ENCODE measurements at places on chromosomes 3 and 15.

DNA sequence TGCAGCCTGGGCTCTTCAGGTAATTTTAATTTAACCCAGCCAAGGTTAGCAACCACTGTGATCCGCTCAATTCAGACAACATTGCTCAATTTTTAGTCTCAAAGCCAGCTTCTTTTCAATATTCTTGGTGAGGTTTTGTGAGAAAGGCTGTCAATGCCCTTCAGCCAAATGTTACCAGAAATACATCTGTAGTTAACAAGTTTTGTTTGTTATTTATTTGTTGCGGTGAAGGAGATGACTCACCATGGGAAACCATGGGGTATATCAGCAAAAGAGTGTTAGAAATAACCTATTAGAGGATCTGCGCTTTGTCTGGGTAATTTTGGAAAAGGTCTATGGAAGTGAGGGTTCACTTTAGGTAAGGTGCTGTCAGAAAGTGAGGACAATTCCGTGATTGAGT, 5.0 kb downstream of the SLC9C1 start:
- DNase-seq: no peak

- DNase-seq: no peak
Observed at GRCh38 chr15:67181221-67181639, 73.2 kb downstream of the AAGAB start.

- no peak for DNase-seq
Observed at GRCh38 chr15:65329984-65330735, 25.7 kb downstream of the RNU5B-1 start.

GRCh38 chr3:192929146-192929545, 11.5 kb upstream of the MB21D2 start:
- no peak for DNase-seq

DNA sequence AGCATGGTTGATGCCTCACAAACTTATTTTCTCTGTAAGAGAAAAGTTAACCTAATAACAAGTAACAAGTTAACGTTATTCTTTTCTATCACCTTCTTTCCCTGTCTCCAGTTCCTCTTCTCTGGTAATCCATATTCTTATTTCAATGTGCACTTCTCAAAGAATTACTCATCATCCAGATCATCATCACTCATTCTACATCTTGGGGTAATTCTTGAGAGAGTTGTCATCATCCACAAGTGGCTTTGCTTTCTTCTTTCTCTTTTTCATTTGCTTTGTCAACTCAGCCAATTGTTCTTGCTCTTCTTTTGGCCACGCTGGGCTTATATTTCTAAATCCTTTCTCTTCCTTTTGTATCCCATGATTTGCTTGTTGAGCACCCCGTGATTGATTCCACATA, 20.8 kb upstream of the RNF111 start:
- DNase-seq: no peak

DNA sequence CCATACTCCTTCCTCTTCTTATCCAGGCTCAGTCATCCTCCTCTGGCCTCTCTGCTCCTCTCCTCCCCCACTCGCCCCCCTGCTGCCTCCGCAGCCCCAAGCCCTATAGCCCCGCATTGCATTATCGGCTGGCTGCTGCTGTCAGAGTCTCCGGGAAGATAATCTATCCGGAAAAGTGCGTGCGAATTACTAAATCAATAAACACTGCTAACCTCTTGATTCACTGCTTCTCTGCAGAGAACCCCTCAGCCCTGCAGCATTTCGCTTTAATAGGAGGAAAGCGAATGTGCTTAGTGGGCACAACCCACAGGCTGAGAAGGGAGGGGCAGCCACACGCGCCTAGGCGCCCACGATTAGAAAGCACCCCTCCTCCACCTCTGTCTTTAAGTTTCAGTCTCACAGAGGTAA, 167.6 kb downstream of the ABHD5 start:
- peak; percentile 49 for DNase-seq

GRCh38 chr15:91861223-91861622, 7.7 kb downstream of the SLCO3A1 start:
- no peak for DNase-seq

DNA sequence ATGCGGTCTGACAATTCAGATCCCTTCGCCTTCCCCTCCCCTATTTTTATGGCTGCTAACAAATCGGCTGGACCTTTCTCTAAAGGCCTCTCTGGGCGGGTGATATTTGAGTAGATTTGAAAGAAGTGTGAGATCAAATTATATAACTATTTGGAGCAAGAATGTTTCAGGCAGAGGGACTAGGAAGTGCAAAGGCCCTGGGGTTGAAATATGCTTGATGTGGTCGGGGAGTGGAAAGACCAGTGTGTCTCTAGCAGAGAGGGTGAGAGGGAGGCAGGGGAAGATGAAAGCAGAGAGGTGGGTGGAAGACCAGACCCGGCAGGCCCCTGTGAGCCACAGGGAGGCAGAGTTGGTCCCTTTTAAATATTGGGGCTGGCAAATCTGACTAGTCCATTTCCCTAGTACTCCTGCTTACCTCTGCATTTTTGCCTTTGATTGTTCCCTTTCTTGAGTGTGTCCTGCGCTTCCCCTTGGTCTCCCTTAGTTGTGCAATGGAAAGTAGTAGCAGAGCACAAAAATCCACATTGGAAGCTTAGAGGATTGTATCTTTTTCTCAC, 32.3 kb downstream of the SLCO3A1 start:
- no peak for DNase-seq

- DNase-seq: no peak
Observed at GRCh38 chr3:143064777-143065176, 54.8 kb upstream of the CHST2 start.

DNA sequence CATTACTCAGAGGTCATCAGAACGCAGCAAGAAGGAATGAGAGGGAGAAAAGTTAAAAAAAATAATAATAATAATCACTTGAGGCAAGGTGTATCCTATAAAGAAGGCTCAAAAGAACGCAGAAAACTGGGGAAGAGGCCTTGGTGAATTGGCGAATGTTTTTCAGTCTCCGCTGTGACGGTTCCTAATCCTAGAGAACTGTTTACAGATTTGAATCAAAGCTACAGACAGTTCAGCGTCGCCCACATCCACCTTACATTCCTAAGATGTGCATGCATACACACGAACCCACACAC, 634 bp downstream of the ZMAT3 start:
- DNase-seq: no peak

DNA sequence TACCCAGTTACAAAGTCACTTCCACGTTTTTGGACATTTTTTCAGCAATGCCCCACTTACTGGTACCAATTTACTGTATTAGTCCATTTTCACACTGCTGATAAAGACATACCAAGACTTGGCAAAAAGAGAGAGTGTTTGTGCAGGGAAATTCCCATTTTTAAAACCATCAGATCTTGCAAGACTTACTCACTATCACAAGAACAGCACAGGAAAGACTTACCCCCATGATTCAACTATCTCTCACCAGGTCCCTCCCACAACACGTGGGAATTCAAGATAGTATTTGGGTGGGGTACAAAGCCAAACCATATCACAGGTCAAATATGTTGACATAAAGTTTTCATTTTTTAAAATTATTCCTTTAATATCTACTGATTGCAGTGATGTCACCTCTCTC, 16.2 kb upstream of the ABI3BP start:
- no peak for DNase-seq

DNA sequence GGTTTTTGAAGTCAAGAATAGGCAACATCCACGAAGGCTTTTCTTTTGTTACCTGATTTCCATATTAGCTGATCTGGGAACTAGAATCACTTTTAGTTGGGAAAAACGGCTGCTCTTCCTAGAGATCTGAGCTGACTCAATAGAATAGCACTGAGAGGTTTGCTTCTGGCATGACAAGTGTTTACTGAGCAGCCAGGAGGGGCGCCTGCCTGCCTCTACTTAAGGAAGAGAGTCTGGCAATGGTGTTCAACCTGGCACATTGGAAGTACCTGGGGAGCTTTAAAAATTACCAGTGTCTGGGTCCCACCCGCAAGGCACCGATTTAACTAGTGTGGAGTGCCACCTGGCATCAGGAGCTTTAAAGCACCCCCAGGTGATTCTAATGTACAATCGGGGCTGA, 34.4 kb downstream of the FAM43A start:
- DNase-seq: no peak

- DNase-seq: no peak
Observed at GRCh38 chr3:20480786-20481365, 294.9 kb upstream of the SGO1 start.

DNA sequence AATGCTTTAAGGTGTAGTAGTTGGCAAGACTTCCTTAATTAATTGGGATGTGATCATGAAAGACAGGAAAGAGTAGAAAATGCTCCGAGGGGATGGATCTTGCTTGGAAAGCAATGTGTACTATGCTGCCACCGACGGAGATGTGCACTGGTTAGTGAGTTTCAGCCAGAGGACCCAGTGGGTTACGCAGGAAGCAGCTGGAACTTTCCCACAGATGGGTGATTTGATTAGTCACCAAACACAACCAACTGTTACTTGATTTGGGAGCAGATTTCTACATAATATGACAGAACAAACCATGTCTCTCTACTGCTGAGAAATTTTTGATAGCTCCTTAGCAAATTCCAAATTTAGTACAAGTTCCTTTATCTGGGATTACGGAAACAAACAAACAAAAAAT, 245.4 kb upstream of the MCTP2 start:
- DNase-seq: no peak

GRCh38 chr3:4711680-4711992, 218.5 kb downstream of the ITPR1 start:
- no peak for DNase-seq

DNA sequence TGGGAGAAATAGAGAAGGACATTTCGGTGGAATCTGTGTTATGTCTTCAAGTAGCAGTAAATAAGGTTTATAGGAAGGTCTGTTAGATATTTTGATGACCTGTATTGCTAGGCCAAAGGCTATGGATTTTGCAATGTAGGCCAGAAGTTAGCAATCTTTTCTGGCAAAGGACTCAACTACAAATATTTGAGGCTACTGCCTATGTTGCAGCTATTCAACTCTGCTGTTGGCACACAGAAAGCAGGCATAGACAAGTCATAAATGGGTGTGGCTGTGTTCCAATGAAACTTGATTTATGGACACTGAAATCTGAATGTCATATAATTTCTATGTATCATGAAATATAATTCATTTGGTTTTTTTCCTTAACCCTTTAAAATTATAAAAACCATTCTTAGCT, 438.7 kb upstream of the C2CD4B start:
- DNase-seq: no peak

DNA sequence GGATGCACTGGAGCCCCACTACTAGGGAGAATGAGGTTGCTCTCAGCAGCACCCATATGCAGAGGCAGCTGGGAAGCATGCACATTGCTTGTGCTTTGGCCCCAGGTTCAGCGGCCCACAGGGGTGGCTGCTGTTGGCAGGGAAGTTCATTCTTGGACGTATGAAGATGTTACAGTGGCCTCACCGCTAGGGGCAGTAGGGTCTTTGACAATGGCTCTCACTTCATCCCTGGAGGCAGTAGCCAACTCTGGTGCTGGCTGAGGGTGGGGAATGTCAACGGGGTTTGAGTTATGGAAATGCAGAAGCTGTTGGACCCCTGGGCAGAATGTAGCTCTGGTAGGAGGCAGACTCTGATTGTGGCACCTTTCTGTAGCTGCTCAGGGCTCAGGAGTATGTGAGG, 279.9 kb downstream of the SCAPER start:
- DNase-seq: no peak

- no peak for DNase-seq
Observed at GRCh38 chr3:29236146-29236840, 44.6 kb upstream of the RBMS3 start.

DNA sequence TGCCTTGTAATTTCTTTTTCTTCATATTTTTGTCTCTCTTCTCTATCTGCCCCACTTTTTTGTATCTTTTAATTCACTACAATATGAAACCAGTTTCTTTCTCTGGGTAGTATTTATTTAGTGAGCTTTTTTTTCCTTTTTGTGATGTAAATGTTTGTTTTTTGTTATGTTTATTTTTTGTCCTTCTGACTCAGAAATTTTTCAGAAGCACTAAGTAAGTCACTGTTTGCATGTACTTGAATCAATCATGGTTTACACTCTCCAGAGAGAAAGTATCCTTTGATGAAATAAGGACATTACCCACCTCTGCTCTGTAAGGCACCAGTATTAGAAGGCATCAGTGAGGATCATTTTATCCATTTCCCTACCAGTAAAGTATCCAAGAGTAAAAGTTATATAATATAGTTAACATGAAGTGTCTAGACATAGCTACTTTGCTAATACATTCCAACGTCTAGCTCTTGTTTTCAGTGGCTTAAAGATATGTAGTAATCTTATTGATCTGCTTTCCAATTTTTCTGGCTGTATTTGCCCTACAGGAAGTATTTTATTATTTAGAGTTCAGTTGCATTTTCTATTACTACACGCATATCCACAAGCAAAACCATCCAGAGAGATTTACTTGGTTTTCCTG, 25.4 kb downstream of the FILIP1L start:
- no peak for DNase-seq

GRCh38 chr3:24725514-24726255, 231.0 kb upstream of the THRB start:
- no peak for DNase-seq
